Stimulated activated CD4-positive, alpha-beta T cell treated with anti-CD3 and anti-CD28 coated beads, TNF-alpha, amount 100 ng/mL, for 48 hours (primary cell): ENCODE measurements at places on chromosomes 5 and 9.

- DNase-seq, result no peak
These were observed 507.0 kb downstream of the TAF11L14 start for GRCh38 chr5:18141222-18141621.

DNA sequence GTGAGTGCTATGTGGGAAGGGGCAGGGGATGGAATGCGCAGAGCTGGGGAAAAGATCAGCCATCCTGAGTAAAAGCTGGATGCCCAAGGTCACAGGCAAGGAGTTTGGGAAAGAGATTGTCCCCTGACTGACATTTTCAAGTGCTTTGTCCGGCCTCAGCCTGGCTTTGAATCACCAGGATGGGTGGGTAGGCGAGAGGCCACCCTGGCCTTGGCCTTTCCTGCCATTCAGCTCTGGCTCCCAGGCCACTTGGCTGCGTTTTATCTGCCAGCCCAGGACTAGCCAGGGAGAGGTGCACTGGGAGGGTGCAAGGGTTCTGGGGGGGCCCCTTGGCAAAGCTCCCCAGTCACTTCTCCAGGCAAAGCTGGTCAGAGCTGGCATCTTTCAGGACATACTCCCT is 37.4 kb upstream of the SYNPO start:
- DNase-seq, result no peak

- DNase-seq, result no peak
These were observed 116.6 kb upstream of the SLC44A1 start for GRCh38 chr9:105127863-105128220.

- DNase-seq, result no peak
These were observed 22.2 kb downstream of the SHB start for GRCh38 chr9:38046661-38047300.

- no peak for DNase-seq
These were observed at the start of gene PTCH1 for GRCh38 chr9:95516734-95517558. Gene PTCH1, minus strand, starts transcription at chr9:95516971.

- DNase-seq, result no peak
These were observed 1.2 kb downstream of the NMRK1 start for GRCh38 chr9:75086541-75087288.

GRCh38 chr9:83636813-83637212 is 13.9 kb downstream of the IDNK start:
- no peak for DNase-seq

- DNase-seq, result no peak
These were observed 552.0 kb upstream of the CLINT1 start for GRCh38 chr5:158410976-158411375.

GRCh38 chr5:170287532-170287931 is 10.0 kb downstream of the LCP2 start:
- no peak for DNase-seq

GRCh38 chr9:123718188-123718587 is 211.7 kb downstream of the DENND1A start:
- DNase-seq, result no peak

- no peak for DNase-seq
These were observed 13.7 kb upstream of the GRIA1 start for GRCh38 chr5:153476767-153477166.

DNA sequence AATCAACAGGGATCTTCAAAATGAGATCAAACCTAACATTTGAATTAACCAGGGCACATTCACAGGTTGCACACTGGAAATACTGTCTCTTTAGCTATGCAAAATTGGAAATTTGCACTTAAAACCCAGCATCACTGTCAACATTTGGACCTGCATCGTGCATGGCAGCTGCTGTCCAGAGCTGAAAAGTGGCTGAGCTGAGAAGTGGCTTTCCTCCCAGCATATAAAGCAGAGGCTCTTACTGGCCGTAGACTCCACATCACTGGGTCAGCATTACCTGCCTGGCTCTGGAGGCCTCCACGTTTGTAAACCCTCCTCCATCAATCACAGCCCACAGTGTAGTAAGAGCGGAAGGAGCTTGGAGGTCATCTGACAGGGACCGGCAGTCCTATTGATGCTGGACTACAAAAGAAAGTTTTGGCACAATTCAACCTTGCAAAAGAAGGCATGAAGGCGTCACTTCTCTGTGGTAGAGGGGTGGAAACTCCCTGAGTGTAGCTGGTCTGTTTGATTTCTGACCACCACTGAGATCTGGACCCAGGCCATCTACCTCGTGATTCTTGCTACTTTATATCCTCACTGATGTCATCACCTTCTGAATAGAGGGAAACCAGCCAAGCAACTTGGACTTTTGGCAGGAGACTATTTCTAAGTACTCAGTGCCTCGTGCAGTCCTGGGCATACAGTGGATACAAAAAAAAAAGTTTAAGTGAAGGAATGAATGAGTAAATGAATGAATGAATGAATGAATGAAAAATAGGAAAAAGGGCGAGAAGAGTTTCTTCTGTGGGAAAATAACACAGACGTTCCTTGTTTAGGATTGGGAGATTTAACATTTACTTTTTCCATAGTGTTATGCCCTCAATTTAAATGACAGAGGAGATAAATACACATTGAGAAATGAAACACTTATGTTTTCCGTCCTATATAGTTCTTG is 14.8 kb downstream of the RASEF start:
- DNase-seq, result no peak

- DNase-seq, result no peak
These were observed 13.7 kb downstream of the NUDT2 start for GRCh38 chr9:34343090-34343489.

GRCh38 chr5:59525957-59526356 is 367.6 kb downstream of the PDE4D start:
- DNase-seq, result no peak

DNA sequence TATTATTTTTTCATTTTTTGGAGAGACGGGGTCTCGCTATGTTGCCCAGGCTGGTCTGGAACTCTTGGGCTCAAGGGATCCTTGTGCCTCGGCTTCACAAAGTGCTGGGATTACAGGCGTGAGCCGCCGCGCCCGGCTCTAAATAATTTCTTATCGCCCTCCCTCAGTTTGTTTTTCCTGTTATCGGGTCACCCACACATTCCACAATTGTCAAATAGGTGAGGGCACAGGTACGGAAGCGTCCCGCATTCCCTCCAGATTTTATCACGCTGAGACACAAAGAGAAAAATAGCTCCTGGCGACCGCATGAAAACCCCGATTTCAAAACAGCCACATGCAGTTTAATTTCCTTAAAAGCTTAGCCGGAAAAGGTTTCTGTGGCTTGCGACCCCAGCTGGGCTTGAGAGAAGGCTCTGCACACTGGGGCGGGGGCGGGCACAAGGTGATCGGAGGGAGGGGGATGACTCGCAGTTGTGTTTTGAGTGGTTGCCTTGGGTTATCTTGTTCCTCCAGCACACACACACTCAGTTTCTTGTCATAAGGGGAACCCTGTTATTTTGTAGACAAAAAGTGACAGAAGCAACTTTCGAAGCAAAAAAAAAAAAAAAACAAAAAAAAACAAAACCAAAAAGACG is 717 bp upstream of the IQGAP2 start:
- DNase-seq, result peak; percentile 79

DNA sequence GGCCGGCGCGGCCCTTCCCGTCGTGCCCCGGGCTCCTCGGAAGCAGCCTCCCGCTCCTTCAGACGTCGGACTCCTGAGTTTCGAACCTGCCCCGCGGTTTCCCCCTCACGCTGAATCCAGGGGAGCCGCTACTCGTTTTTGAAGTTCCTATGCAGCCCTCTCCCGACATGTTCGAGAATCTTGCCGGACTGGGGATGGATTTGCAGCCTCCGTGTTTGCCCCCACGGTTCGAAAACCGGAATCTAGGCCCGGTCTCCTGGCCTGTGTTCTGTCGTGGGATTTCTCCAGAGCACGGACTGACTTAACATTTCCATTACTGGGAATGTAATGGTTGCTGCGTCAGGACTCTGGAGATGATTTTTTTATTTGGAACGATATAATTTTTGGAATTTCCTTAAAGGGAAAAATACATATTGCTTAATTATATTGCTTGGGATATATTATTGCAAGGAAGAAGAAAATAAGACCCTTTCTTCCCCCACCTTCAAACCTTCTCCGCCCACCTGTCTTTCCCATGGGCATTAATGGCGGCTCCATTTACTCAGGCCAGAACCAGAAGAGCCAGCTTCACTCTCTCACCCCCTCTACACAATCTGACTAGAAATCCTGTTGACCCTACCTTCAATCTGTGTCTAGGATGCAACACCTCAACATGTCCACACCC is 8.5 kb upstream of the MGAT1 start:
- no peak for DNase-seq

DNA sequence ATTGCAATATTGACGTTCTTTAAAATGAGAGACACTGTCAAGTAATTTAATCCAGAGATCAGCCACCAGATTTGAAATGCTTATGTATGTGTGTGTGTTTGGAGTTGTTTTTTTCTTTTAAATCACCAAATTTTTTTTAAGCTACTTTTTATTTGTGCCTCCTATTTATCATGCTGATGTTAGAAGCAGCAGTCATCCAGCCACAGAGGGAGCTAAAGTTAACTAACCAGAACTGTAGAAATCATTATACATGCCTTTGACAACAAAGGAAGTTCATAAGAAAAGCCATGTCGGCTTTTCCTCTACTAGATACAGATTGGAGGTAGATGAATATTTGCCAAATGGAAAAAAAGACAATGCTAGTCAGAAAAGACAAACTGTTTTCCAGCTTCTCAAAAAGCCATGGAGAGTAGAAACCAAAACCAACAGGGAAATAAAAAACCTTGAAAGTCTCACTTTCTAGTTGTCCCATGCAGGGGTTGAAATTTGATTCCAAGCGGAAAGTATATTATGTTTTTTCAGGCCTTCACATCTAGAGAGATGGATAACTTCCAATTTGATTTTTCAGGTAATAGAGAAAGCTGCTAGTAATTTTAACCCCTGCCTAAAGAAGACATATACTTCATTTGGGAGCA is 4.5 kb downstream of the PURA start:
- DNase-seq, result no peak
